ENCODE measurements at places on chromosomes 4 and X.

DNA sequence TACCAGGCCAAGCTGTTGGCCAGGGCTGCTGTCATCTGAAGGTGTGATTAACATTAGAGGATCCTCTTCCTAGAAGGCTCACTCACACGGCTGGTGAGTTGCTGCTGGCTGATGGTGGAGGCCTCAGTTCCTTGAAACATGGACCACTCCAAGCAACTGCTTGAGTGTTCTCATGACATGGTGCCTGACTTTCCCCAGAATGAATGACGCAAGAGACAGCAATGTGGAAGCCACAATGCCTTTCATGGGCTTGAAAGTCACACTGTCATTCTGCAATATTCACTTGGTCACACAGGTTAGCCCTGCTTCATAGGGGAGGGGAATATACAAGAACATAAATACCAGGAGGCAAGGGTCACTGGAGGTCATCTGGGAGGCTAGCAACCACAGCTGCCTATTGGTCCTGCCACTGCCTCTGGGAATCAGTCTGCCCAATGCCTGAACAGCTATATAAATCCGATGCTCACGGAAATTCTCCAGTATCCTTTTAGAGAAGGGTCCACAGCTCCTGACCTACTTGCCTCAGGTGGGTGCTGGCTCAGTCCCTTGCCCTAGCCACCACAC lies 97.1 kb upstream of the MAML3 start:
- no peak for DNase-seq

GRCh38 chr4:183129125-183129524 lies 30.1 kb downstream of the WWC2 start:
- DNase-seq, result no peak

- DNase-seq, result no peak
Observed at GRCh38 chr4:4328206-4328605, 38.2 kb downstream of the ZBTB49 start.

DNA sequence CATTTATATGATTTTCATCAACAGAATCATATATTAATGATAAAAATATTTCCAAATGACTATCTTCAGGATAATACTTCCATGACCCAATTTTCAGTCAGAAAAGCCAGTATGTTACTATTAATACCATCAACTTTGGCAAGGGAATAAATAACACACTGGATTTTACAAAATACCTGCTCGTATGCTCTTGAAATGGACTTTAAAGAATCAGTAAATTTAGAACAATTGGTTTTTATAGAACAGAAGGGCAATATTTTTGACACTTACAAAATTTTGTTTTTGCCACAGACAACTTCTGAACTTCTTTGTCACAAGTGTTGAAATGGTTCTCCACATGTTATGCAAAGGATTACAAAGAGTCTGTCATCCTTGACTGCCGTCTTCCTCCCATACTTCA lies 700.4 kb downstream of the FSTL5 start:
- DNase-seq, result no peak

DNA sequence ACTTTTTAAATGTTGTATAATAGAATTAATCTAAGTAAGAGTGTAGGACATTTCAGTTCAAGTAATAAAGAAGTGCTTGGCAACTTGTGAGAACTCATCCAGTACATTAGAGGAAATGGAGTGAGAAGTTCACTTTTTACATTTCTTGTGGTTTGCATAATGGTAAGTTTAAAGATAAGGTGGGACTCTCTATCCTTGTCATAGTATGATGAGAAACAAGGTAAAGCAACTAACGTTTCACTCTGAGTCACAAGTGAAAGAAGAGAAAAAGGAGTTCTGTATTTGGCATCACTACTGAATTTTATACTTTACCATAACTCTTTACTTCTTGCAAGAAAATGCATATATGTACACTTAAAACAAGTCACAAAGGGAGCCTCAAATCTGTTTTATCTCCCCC lies 219.4 kb downstream of the SLC4A4 start:
- no peak for DNase-seq

GRCh38 chrX:23435575-23435974 lies 100.9 kb downstream of the PTCHD1 start:
- DNase-seq, result no peak

GRCh38 chr4:7121866-7122653 lies 54.2 kb upstream of the GRPEL1 start:
- no peak for DNase-seq

DNA sequence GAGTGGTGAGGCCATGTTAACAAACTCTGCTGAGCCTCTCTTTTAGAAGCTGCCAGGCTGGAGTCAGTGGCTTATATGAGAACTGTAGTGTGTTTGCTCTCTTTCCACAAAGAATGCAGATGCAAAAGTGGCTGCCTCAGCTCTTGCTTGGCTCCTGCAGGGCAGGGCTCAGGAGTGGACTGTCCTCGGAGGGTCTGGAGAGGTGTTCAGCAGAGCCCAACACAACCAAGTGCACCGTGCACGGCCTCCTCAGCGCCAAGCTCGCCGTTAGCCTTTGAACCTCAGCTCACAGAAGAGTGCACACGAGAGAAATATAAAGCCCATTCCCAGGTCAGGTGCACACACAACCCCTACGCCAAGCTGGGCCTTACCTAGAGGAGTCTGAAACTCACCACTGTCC lies 82.8 kb downstream of the C4orf51 start:
- no peak for DNase-seq

DNA sequence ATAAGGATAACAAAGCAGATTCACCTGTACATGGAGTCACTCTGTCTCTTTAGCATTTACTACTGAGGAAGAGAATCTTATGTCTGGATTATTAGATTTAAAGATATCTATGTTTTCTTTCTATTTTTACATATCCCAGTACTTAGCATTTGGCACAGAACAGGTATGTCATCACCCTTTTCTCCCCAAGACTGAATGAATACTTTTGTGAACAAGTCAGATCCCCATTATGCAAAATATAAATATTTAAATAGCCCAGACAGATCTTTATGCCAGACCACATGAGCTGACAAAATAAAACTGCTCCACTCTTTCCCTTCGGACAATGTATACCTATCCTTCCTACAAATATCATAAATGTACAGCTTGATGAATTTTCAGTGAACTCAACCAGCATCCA lies 94.5 kb downstream of the CASK start:
- no peak for DNase-seq

GRCh38 chr4:25926462-25926861 lies 12.4 kb downstream of the SMIM20 start:
- no peak for DNase-seq

GRCh38 chr4:105280338-105281123 lies 133.9 kb downstream of the TET2 start:
- no peak for DNase-seq

DNA sequence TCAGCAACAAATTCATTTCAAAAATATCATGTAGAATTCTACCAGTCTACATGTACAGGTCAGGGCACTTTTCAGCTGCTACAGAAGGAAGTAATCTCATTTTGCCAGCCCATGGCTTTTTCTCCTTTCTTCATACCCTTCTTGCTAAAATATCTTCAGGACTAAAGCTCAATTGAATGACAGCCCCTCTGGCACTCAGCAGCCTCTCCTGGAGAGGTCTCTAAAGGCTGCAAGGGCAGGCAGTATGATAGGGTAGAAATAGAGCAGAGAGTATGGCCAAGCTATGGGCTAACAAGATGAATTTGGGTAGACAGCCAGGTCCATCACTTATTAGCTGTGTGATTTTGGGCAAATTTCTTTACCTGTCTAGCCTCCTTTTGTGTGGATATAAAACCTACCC lies 224.6 kb upstream of the RPL34 start:
- no peak for DNase-seq

- DNase-seq, result no peak
Observed at GRCh38 chr4:160136021-160136420, 1033.1 kb downstream of the RAPGEF2 start.

DNA sequence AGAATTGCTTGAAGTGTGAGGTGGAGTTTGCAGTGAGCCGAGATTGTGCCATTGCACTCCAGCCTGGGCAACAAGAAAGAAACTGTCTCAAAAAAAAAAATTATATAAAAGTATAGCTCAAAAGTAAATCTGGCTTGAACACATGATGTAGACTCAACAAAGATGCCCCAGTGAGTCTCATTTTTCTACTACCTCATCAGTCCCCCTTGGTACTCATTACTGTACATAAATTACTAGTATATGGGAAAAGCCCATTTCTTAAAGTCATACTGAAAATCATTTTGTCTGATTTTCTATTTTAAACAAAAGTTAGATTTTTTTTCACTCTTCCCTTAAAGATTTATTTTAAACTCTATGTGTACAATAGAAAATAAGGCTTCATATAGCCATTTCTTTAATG lies 39.2 kb downstream of the FAM241A start:
- no peak for DNase-seq

GRCh38 chr4:140244328-140244727 lies 90.3 kb upstream of the MAML3 start:
- DNase-seq, result no peak

DNA sequence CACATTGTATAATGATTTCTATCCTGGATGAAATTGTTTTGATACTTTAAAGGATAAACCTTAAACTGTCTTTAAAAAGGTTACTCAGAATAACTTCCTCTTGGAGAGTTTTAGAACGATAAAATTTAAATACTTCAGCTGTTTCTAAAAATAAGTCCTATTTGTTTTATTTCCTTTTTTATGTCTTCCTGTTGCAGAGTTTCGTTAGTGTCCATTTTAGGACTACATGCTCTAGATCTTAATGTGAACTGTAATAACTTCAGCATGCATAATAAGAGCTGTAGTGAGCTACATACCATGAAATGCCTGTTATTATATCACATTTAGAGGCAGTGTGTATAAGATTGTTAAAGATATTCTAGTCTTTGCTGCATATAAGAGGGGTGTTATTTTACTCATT lies 14.6 kb downstream of the ATP10D start:
- no peak for DNase-seq

GRCh38 chrX:153917869-153918268 lies 8.2 kb downstream of the ARHGAP4 start:
- DNase-seq, result no peak

DNA sequence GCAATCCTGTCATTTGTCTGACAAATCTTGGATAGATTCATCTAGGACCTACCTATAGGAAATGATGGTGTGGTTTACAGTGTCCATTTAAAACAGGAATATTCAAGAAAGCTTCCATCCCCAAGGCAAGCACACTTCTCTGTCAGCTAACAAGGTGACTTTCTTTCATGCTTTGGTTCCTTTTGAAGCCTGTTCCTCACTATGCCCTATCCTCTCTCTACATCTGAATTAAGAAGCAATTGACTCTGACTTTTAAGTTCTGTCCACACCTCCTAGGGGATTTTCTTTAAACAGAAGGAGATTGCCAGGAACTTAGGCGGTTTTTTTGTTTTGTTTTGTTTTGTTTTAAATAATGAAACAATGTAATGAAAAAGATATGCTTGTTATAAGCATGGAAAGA lies 1181.4 kb upstream of the TENM3 start:
- no peak for DNase-seq

- no peak for DNase-seq
Observed at GRCh38 chr4:151803246-151803645, 42.4 kb upstream of the GATB start.

DNA sequence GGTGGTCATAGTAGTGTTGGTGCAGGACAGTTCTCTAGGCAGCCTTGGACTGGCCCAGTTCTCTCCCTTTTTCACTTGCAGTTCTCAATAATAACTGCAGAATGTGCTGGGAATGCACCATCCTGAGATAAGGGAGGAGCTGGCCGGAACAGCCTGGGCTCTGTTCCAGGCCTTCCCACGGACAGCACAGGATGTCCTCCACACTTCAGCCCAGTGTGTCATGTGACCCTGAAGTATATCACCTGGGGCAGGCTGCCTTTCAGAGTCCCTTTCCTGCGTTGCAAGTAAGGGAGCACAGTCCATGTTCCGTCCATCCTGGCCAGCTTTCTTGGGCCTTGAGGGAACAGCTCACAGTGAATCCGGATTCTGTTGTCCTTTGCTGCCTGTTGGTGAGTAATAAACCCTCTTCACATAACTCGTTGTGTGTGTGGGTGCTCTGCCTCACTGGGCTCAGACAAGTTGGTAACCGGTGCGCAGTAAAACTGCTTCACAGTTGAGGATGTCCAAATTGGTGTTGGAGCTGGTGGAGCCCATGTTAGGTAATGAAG lies 32.3 kb upstream of the BBS12 start:
- no peak for DNase-seq

- DNase-seq, result no peak
Observed at GRCh38 chrX:77694491-77694890, 91.5 kb downstream of the ATRX start.

DNA sequence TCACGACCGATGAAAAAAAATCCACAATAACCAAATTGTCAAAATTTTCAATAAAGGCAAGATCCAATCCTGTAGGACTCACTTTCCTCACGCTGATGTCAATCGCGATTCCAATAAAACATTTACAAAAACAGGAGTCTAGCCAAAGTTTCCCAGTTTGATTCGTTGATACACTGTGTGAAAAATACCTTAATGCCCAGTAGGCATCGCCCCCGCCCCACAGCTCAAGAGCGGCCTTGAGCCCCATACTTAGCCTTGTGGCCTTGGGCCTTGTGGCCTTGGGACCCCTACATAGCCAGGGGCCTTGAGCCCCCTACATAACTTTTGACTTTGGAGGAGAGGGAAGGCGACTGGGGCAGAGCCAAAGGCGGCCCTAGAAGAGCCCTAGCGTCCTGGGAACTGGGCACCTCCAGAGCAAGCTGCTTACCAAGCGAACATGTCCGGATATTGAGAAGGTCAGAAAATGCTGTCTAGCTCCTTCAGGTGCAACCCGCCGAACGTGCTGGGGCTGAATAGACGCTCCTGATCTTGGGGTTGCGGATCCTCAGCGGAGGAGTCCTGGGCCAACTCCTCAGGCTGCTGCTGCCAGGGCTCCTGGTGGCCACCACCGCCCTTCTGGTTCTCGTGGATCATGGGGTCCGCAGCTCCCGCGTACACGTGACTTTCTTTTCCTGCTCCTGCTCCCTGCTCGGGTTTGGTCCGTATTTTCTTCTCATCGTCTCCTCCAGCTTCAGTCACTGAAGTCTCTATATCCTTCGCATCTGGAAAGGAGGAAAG lies 62.9 kb downstream of the RHOXF2B start:
- no peak for DNase-seq

DNA sequence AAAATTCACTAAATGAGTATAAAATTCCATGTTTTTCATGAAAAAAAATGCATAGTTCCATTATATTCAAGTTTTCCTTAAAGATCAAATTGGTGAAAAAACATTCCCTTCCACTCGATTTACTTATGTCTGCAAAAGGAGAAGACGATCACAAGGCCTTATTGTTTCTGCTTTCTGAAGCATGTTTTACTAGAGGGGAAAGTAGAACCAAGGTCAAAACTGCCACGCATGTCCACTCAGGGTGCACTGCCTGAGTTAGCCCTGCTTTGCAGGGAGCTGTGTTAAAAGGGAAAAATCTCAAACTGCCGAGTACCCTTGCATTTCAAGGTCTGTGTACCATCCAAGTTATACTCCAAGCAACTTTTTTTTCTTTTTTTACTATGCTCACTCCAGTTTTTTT lies 57.2 kb downstream of the TRAPPC11 start:
- no peak for DNase-seq
